ENCODE measurements at places on chromosomes 11 and 22.

- no peak for DNase-seq
These were observed 83.9 kb downstream of the UVRAG start for GRCh38 chr11:75898871-75899270.

DNA sequence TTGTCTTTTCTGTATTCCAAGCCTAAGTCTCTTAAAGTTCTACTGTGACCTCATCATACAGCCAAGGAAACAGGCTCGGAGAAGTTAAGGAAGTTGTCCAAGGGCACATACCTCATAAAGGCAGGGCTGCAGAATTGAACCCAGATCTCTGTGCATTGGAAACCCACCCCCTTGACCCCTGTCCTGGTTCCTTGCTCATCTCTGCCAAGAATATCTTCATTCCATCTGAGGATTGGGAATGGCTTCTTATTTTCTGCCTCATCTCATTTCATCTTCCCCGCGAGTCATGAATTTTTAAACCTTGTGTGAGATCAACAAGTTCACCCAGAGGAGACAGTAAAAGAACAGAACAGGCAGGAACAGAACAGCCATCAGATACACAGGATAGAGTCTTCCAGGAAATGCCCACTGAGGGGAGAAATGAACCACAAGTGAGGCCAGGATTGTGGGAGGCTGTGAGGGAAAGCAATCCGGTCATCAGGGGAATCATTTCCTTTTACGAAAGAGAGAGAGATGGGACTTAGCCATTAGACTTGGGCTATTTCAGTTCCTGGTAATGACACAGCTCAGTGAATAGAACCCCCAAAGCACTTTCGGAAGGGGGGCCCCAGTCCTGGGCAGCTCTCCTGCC is 34.4 kb upstream of the LRRC10B start:
- DNase-seq = no peak

DNA sequence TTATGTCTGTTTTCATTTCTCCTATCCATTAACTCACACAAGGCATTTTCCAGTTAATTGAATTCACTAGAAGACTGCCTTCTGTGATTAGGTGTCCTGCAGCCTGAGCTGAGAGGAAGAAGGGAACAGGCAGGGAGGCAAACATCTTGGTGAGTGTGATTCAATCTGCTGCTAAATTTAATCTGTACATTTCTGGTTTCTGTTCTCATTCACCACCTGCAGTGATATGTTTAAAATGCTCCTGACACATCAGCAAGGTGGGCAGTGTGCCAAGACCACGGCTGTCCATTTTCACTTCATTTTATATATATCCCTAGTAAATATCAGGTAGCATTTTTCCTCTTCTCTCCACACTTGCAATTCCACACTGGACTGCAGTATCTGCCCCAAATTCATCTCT is 416.5 kb downstream of the TMEM135 start:
- no peak for DNase-seq

- no peak for DNase-seq
These were observed 27.7 kb downstream of the RTN4R start for GRCh38 chr22:20240447-20240764.

GRCh38 chr22:40491990-40492631 is 121.7 kb downstream of the SGSM3 start:
- no peak for DNase-seq

- DNase-seq = no peak
These were observed 16.5 kb downstream of the CERK start for GRCh38 chr22:46721501-46722085.

DNA sequence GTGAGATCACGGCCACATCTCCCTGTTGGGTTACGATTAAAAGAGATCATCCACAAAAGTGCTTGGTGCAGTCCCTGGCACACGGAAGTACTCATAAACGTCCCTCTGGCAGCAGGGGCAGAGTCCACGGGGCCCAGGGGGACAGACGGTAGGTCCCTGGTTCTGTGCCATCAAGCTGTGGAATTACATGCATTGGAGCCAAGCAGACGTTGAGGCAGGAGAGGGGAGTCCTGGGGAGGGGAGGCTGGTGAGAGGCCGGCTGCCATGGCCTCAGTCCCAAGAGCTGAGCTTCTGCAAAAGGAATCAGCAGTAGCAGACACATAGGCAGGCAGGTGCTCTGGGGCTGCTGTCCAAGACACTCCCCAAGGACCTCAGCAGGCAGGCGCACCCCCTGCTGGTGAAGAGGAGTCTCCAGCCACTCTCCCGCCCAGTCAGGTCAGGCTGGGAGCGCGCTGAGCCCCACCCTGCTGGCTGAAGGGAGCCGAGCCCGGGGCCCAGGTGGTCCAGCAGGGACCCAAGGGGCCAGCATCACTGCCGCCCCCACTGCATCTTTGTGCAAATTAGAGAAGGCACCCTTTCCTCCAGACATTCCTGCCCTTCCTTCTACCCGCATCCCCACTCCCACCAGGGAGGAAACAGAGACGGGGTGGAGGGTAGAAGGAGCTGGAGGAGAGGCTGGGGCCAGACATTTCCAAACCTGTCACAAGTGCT is 7.6 kb upstream of the KCTD17 start:
- no peak for DNase-seq

DNA sequence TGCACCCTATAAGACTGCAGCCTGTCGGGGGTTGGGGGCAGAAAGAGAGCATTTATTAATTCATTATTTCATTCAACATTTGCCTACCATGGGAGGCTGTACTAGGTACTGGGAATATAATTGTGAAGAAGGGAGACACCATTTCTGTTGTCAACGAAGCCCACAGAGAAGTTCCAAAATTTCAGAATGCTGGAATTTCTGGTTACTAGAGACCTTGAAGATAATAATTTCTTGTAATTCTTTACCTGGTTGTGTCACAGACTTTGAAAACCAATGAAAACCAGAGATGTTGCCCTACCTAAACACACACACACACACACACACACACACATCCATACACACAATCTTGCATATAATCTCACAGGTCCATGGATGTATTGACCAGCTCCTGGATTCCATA is 30.1 kb downstream of the CD44 start:
- no peak for DNase-seq

DNA sequence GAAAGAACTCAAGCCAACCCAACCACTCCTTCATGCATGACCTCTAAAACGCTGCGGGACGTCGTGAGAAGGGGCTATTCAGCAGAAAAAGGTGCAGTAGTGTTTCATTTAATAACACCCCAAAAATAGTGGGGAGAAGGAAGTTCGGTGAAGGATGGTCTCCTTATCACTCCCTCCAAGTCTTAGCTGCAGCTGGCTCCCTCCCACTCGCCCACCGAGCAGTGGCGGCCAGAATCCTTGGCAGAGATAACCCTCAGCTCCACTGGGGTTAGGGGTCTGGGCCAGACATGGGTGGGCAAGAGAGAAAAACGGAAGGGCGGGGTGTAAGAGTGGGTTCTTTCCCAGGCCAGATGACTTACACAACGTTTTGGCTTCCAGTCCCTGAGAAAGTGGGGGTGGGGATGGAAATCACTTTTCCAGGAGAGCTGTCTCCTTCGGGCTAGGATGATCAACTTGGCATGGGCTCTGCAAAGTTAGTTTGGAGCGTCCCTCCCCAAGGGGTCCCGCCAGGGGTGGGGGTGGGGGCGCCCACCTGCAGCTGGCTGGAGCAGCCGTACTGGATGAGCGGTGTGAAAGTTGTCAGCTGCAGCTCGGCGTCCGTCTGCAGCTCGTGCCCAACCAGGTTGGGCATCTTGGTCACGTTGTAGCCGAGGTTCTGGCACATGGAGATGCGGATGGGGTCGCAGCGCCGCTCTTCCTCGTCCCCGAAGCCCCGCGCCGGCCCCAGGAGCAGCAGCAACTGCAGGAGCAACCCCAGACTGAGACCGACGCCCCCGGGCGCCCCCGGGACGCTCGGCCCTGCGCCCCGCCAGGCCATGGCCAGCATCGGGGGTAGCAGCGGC is 705 bp downstream of the FZD4 start:
- no peak for DNase-seq

DNA sequence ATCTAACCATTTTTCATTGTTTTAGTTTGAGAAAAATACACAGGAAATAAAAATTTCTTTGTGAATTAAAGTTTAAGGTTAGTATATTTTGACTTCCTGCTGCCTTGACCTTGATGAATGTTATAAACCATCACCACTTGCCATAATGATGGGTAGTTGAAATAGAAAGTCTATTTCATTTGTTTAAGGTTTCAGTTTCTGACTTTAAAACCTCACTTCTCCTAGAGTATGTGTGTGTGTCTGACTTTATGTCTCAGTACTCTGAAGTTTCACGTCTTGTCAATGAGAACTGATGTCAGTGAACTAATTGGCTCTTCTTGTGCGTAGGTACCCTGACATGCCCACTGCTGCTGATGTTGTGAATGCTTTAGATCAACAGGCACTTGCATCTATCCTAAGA is 188.2 kb downstream of the METTL15 start:
- DNase-seq = no peak

DNA sequence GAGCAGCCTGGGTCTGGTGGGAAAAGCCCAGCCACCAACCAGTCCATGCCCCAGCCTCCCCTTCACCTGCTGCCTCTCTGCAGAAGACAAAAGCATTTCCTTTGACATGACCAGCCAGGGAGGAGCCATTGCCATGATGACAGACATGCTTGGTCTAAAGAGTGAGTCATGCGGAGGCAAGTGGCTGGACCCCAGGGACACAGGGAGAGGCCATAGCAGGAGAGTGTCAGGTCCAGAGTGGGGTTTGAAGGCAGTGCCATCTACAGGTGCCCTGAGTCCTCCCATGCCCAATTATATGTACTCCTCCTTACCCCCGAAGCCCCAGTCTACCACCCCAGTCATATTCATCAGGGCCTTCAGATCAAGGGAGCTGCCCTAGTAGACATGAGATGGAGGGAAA is 67.4 kb downstream of the SCN3B start:
- DNase-seq = no peak

DNA sequence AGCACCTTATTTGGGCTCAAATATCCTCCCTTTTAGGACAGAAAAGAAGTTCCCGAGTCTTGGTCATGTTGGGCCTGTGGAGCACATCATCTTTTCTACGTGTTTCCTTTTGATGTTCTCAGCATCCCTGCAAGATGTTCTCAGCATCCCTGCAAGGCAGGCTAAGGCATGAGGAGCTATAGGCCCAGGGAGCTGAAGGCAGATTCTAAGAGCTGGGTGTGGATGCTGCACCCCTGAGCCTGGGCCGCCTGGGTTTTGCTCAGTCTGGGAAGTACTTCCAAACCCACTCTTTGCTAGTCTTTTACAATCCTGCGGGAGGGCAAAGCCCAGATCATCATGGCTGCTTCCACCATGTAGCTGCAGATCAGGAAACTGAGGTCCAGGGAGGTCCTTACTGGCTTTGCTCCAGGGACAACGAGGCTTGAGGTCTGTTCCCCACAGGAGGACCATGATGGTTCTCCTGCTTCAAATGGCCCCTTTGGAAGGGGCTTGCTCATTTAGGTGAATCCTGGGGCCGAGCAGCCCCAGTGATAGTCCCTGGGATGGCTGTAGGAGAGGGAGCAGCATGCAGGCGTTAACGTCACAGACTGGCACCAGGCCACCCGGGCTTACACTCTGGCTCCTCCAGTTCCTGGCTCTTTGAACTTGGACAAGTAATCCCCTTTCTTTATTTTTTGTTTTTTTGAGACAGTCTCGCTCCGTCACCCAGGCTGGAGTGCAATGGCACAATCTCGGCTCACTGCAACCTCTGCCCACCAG is 10.6 kb downstream of the LRRC75B start:
- no peak for DNase-seq

DNA sequence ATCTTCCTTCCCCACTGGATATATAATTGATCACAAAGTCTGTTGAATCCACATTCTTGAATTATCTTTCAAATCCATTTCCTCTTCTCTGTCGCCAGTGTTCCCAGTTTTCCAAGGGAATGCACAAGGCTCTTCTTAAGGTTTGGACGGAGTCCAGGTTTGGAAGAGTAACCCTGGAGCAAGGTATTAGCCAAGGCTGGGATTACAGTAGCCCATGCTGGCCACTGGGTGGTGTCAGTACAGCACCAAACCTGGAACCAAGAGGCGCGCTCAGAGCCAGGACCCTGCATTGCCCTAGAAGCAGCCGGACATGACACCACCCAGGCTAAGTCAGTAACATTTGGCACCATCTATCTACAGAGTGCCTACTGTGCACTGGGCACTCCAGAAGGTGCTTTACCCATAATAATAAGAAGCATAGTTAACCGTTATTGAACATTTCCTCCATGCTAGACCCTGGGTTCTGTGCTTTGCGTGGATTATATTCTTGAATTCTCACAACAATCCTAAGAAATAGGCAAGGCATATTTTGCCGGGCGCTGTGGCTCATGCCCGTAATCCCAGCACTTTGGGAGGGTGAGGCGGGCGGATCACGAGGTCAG is 48.0 kb upstream of the CLPB start:
- DNase-seq = peak; percentile 2

DNA sequence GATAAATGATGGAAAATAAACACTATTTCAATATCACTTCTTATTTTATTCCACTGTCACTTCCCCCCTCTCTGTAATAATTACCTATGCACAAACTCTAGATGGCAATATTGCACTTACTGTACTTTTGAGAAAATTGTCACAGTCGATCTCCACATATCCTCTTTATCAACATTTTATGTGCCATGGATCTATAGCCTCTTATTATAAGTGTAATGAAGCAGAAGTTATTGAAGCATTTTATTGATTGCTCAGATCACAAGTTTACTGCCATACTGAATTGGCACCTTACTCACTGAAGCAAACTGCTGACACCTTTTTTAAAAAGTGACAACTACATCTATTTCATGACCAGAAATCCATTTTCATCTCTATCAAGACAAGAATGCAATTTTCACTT is 133.4 kb downstream of the DCDC1 start:
- no peak for DNase-seq

DNA sequence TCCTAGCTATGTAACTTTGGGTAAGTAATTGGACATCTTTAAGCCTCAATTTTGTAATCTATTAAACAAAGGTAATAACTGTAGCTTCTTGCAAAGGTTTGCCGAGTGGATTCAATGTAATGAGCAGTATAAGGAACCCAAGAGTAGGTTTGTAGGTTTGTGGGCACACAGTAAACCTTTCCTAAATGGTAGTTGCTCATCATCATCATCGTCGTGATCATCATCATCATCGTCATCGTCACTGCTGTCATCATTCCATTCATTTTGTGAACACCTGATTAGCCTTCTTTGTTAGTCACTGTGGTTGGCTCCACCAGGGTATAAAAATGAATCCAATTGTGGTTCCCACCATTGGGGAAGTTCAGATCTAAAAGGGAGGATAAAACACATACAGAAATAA is 223.1 kb upstream of the KIRREL3 start:
- no peak for DNase-seq

- no peak for DNase-seq
These were observed 82.8 kb downstream of the NAT10 start for GRCh38 chr11:34188181-34188580.

- no peak for DNase-seq
These were observed 18.5 kb downstream of the NUMA1 start for GRCh38 chr11:72061739-72062396.

GRCh38 chr11:19723572-19724342 is 11.1 kb downstream of the NAV2 start:
- DNase-seq = peak; percentile 14

- no peak for DNase-seq
These were observed 32.3 kb downstream of the KCNA4 start for GRCh38 chr11:29984544-29984943.
